ENCODE measurements at places on chromosomes 7 and 10.

GRCh38 chr10:114394531-114394930, 9.8 kb downstream of the AFAP1L2 start:
- DNase-seq, result no peak

DNA sequence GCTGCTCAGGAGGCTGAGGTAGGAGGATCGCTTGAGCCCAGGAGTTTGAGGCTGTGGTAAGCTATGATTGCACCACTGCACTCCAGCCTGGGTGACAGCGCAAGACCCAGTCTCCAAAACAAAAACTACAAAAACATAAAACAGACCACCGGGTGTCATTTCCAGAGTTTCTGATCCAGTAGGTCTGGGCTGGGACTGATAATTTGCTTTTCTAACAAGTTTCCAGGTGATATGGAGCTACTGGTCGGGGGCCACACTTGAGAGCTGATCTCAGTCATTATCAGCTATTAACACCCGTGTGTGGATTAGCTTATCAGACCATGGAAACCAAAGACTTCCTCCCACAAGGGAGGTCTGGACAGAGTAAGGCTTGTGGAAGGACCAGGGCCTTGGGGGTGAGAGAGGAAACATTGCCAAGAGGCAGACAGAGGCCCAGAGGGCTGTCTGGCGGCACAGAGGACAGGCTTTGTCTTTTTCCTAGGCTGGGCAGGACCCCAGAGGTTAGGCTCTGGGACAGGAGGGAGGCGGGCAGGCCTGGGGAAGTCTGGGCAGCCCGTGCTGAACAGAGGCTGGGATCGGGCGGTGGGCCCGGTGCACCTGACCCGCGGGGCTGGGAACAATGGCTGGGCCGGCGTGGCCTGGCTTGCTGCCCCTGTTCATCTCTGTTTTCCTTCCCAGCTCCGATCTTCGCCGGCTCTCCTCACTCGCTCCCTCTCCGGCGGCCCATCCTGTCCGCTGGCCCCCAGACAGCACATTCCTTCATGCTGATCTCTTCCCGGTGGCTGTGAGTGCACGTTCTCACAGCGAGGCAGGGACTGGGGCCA, 25.2 kb downstream of the TMEM270 start:
- DNase-seq, result peak; percentile 85

- DNase-seq, result no peak
Observed at GRCh38 chr7:132225216-132226030, 350.8 kb downstream of the PLXNA4 start.

- DNase-seq, result no peak
Observed at GRCh38 chr7:106887421-106887820, 22.3 kb downstream of the PIK3CG start.

DNA sequence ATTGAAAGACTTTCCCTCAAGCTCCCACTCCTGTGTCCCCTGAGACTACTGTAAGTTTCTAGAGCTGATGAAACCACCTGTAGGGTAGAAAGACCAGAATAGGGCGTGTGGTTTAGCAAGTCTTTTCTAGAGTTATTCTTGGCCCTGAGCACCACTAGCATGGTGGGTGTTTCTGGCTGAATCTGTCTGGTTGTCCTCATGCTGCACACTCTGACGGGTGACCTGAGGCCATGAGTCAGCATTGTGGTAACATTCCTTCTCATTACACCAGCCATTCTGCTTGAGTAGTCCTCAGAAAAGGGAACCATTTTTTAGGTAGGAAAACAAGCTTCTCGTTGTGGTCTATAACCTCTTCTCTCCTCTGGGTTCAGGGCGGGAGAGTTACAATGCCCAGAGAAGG, 250.3 kb downstream of the SNX13 start:
- DNase-seq, result no peak

- DNase-seq, result peak; percentile 59
Observed at GRCh38 chr10:129719889-129720590, 244.0 kb downstream of the EBF3 start.

DNA sequence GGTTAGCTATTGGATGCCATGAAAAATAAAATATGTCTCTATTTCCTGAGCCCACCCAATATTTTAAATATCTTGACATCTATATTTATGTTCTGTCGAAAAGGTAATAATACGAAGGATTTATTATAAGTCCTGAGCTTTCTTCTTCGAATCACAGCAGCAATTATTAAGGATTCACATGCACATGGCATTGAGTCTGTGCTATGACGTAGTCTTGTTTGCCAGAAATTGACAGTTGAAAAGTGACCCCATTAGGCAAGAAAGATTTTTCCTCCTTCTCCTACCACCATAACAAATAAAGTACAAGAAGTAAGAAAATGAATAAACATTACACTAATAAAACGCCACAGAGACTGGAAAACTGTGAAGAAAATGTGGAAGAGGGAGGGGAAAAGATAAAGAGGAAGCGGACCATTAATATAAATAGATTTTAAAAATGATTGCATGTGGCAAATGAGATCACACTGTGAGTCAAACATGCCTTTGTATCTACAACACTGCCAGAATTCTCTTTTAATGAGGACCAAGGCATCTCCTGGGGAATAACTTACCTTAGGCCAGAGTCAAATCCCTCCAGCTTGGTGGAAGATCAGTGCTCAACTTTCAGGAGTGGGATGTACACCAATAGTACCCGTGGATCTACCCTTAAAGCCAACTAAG, 21.6 kb downstream of the FZD1 start:
- DNase-seq, result no peak

DNA sequence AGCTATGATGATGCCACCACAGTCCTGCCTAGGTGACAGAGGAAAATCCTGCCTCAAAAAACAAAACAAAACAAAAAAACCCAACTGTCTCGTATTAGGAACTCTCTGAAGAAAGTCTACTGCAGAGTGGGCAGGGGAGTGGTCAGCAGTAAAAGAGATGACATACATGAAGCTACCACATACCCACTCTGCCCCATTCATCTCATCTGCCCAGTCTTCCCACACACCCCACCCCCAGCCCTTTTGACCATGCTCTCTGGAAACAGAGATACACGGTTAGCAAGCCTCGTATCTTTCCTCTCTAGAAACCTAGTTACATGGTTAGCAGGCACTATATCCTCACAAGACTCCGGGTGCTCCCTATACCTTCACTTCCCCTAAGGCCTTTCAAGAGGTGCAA, 8.3 kb downstream of the SLC37A3 start:
- no peak for DNase-seq

GRCh38 chr10:24463611-24464426, 254.9 kb downstream of the KIAA1217 start:
- DNase-seq, result no peak

All from left forelimb (tissue), 1 donor.